ENCODE measurements at places on chromosomes 7 and 10.

- no peak for DNase-seq
Measured at GRCh38 chr7:107551936-107552335, 11.8 kb downstream of the COG5 start.

DNA sequence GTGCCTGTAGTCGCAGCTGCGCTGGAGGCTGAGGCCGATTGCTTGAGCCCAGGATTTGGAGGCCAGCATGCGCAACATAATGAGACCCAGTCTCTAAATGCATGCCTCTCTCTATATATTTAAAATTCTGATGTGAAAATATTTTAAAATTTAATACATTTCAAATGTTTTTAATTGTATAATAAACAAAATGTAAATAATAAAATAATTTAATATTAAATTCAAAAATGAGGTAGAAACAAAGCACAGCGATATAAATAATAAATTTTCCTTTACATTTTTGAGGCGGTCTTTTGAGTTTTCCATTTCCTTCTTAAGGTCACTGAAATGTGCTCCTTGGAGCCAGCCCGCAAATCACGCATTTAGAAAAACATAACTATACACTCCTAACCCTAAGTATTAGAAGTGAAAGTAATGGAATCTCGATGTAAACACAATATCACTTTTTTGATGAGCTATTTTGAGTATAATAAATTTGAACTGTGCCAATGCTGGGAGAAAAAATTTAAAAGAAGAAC is 523 bp upstream of the CDK1 start:
- DNase-seq = no peak

- DNase-seq = no peak
Measured at GRCh38 chr10:116780691-116781205, 38.4 kb upstream of the HSPA12A start.

DNA sequence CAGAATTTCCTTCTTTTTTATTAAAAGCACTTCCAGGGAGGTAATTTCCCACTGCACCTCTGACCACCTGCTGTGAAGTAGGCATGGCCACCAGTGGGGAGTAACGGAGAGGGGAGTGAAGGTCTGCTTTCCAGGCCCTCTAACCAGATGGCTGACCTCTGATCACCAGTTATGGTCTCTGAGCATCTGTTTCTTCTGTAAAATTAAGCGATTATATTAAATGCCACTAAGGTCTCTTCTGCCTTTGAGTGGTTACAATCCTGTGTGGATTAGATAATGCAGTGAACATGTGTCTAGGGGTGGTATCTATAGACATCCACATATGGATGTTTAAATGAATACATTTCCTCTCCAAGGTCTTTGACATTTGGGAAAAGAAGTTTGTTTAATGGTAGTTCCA is 199.6 kb downstream of the HERPUD2 start:
- DNase-seq = no peak

DNA sequence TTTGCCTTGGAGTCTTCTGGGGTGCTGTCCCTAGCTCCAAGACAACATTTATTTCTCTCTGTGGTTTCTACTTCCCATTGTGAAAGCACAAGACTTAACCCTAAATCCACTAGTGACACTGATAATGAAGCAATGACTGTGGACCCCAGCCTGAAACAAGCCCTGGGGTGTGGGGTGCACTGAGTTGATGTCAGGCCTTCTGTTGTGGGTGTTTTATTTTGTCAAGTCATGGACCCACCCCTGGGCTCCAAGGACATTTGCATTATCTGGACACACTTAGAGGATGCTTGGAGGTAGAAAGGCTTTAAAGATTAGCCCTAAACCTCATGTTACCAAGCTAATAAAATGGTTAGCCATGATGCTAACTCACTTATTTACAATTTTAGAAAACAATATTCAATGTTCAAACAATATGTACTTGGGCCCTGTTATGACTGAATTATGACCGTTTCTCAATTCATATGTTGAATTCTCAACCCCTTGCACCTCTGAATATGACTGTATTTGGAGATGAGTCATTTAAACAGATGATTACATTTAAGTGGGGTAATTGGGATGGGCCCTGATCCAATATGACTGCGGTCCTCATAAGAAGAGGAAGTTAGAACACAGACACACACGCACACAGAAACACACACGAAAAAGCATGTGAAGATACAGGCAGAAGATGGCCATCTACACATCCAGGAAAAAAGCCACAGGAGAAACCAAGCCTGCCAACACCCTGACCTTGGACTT is 137.2 kb upstream of the IGFBP3 start:
- DNase-seq = no peak

DNA sequence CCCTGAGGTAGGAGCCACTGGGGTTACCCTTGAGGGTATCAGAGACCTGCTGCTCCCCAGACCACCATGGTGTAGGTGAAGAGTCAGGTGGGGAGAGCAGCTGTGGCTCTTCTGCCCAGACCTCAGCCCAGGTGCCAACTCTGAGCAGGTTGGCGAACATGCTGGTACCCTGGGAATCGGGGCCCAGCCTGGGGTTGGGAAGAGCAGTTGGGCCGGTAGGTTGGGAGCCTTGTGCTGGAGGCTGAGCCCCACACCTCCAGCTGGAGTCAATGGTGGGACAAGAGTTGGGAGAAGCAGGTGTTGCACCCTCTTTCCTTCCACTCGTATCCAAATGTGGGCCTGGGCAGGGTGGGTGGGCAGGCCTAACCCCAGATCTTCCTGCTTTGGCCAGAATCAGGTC is 114.5 kb downstream of the CDH23 start:
- no peak for DNase-seq

DNA sequence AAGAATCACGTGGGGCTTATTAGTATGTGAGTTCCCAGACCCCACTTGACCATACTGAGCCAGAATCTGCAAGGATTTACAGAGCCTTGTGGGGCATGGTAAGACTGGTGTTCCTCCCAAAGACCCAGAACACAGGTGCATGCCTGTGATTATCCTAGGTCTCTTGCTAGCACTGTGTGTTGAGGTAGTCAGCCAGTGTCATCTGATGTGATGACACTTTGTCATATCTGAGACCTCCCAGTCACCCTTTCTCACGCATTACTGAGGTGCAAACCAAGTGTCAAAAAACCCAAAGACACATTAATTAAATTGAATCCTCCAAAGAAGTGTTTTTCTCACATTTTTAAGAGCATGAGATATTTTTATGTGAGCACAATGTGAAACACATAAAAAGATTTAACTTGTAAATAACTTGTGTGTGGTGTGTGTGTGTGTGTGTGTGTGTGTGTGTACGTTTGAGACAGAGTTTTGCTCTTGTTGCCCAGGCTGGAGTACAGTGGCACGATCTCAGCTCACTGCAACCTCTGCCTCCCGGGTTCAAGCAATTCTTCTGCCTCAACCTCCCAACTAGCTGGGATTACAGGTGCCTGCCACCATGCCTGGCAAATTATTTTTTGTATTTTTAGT is 162.0 kb upstream of the PRPS1L1 start:
- no peak for DNase-seq

- DNase-seq = no peak
Measured at GRCh38 chr7:152902054-152902453, 142.5 kb downstream of the ACTR3B start.

DNA sequence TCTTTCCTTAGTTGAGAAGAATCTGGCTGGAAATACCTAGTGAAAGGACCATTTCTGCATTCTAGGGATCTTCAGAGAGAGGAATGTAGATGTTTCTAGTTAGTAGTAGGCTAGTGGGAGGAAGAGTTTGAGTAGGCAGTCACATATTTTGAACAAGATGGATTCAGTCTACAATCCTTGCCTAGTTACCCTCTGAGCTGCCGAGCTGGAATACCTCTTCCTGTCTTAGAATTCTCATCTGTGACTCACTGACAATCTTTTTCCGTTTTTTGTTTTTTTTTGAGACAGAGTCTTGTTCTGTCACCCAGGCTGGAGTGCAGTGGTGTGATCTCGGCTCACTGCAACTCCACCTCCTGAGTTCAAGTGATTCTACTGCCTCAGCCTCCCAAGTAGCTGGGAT is 30.7 kb upstream of the PLPP4 start:
- no peak for DNase-seq

GRCh38 chr10:48759113-48759901 is 74.6 kb downstream of the WDFY4 start:
- DNase-seq = no peak

- no peak for DNase-seq
Measured at GRCh38 chr10:86113983-86114382, 252.6 kb downstream of the GRID1 start.

GRCh38 chr7:23268746-23269145 is 22.2 kb downstream of the GPNMB start:
- DNase-seq = no peak

DNA sequence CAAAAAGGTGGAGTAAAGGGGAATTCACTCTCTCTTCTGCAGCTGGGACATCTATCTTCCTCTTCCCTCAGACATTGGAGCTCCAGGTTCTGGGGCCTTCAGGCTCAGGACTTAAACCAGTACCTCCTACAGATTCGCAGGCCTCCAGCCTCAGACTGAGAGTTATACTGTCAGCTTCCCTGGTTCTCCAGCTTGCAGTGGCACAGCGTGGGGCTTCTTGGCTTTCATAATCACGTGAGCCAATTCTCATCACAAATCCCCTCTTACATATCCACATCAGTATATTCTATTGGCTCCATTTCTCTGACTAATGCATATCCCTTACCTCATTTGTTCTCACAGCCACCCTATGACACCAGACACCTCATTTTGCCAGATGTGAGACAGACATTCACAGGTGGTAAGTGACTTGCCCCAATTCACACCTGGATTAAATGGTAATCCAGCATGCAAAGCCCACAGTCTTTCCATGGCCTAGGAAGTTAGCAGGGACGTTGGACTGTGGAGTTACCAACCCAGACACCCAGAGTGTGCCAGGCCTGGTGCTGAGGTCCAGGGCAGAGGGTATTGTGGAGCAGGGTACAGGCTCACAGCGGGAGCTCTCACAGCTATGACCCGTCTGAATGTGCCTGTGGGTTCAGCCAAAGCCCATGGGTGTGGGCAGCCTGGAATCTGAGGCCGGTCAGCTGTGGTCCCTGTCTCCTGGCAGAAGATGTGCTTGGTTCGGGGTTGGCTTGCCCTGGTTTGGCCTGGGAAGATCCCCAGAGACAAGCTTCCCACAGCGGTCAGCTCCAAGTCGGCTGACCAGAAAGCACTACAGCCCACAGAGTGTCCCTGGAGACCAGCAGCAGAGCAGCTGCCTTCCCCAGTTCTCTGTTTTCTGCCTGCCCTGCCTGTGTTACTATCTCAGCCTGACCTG is 18.4 kb upstream of the ZCCHC24 start:
- no peak for DNase-seq

GRCh38 chr7:106644999-106645398 is 16.0 kb downstream of the CCDC71L start:
- no peak for DNase-seq

- no peak for DNase-seq
Measured at GRCh38 chr7:25754333-25754732, 397.7 kb upstream of the NFE2L3 start.

DNA sequence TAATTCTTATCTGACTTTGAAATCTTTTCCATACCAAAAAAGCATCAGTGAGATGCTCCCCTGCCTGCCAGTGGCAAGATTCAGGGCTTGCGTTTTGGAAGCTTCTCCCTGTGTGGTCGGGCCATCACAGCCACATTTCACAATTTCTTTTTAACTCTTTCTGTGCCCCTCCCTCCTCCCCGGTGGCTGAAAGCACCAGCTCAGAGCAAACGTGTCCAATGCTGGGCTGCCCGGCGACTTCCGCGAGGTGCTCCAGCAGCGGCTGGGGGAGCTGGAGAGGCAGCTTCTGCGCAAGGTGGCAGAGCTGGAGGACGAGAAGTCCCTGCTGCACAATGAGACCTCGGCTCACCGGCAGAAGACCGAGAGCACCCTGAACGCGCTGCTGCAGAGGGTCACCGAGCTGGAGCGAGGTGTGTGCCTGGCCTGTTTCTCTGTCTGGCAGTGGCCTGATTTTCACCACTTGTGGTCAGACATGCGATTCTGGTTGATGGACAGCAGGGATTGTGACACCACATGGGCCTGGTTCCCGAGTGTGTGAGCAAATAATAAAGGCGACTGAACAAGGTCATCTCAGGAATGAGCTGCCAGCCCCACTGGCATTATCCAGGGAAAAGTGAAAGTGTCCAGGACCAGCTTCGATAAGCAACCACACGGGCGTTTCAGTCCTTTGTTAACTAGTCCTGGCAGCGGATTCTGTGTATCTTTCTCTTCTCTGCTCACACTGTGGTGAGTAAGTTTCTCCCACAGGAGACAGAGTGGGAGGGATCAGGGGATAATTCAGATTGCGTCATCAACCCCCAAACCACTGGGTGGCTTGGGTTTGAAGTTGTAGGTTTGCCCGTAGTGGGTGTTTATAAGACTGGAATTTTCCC is 2.6 kb downstream of the NPTX2 start:
- no peak for DNase-seq

DNA sequence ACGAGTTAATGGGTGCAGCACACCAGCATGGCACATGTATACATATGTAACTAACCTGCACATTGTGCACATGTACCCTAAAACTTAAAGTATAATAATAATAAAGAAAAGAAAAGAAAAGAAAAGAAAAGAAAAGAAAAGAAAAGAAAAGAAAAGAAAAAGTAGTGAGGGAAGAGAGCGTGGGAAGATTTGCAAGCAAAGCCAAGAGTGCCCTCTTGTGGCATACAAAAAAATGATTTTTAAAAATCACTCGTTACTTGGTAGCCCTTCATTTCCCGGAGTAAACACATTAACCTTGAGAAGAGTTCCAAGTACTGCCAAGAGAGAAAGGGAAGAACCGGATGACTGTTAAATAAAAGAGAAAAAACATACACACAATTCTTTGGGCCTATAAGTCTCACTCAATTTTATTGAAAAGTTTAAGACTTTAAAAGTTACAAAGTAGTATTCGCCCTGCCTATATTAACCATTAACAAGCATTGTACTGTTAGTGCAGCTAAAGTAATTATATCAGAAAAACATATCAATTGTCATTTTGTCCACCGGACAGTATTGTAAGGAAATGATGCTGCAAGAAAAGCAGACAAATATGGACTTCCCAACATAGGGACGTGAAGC is 6.2 kb upstream of the CH25H start:
- DNase-seq = no peak

GRCh38 chr7:24119852-24120251 is 164.1 kb upstream of the NPY start:
- no peak for DNase-seq

DNA sequence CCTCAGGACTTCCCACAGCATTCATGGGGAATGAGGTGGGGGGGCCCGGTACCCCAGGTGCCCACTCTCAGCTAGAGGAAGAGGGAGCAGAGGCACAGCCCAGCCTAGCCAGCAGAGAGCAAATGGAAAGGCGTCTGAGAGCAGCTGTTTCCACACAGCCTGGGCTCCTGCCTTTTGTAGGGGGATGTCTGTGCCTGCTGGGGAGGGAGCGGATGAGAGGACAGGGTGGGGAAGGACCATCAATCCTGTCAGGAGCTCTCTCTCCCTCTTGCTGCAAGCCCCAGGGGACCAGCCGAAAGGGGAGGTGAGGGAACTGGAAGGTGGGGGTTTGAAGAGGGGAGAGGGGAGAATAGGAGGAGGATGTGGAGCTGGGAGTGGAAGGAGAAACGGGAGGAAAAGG is at the start of gene PKD2L1:
Gene PKD2L1 (minus strand): TSS at position 150 of the 400 bp plus-strand sequence. CDS start 125 bp downstream, at position 25.
- DNase-seq = no peak

DNA sequence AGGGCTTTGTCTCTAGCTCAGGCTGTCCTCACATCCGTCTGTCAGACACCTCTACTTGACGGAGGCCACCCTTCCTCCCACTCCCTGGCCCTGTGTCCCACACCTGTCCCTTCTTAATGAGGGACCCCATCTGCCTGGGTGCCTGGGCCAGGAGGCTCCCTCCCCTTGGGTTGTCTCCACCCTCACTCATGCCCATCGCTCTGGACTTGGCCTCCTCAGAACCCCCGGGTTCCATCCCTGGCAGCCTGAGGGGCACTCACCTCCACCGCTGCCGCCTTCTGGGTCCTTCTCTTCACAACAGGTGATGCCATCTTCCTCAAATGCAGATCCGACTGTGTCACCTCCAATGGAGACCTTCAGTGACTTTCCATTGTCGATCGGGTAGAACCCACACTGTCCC is 20.2 kb upstream of the GJD4 start:
- DNase-seq = no peak

Data from GOT3 (cell line).